Activated CD8-positive, alpha-beta memory T cell treated with anti-CD3 and anti-CD28 coated beads for 1 hour (primary cell): ENCODE measurements at places on chromosomes 2 and 18.

DNA sequence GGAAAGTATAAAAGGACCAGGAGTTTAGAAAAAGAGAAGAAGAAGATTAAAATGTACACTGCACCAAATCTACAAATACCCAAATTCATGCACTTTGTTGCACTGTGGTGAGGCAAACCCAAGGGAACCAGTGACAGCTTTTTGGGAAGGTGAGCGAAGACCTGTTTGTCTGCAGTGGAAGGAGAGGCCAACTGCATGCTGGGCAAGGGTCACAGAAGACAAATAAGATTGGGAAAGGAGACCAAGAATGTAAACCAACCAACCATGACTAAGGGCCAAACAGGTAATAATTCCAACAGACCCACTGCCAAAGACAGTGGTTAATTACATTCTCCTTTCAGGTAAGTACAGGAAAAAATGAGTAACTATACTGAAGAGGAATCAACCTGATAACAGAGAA lies 202.8 kb downstream of the STK39 start:
- no peak for DNase-seq

DNA sequence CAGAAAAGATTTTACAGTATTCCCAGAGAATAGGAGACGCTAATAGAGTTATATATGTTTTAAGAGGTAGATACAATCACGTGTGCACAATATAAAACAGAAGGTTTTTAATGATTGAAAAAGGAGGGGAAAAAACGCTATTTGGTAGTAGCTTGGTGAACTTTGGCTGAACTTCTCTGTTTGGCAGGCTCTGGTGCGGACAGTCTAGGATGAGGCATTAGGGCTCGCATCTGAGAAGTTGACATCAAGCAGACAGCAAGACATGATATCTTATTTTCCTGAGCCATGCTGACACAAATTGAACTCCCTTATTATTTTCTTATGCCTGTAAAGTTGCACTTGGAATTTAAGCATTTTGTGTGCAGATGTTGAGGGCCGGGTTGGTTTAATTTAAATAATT lies 176.6 kb downstream of the EN1 start:
- no peak for DNase-seq

DNA sequence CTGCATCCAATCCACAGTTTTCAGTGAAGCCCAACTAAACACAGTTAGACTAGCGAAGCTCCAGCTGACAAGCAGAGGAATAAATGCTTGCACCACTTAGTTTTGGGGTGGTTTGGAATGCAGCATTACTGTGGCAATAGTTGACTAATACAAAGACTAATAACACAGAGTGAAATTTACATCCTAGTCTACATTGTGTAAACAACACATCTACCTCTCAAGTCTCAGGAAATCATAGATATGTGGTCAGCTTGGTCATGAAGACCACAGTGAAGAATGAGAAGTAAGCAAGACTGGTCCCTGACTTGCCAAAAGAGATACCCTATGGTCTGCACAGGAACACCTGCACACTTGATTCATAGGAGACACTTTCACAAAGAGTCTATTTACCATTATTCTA lies 155.1 kb upstream of the TANK start:
- DNase-seq, result no peak

DNA sequence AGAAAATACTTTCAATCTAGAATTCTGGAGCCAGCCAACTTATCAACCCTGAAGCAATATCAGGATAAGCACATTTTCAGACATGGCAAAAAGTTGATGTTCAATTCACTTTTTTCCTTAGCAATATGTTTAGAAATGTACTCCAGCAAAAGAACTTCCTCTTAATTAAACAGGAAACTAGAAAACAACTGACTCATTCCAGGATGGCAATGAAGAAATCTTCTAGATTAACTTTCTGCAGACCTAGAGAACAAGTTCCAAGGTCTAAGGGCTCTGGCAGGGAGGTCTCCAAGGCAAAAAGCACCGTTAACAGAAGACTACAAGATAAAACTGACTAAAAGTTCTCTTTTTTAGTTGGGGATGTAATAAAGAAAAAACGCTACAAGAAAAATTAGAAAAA lies 69.2 kb upstream of the VWC2L start:
- DNase-seq, result no peak

GRCh38 chr18:11724781-11725180 lies 35.7 kb downstream of the GNAL start:
- DNase-seq, result no peak

DNA sequence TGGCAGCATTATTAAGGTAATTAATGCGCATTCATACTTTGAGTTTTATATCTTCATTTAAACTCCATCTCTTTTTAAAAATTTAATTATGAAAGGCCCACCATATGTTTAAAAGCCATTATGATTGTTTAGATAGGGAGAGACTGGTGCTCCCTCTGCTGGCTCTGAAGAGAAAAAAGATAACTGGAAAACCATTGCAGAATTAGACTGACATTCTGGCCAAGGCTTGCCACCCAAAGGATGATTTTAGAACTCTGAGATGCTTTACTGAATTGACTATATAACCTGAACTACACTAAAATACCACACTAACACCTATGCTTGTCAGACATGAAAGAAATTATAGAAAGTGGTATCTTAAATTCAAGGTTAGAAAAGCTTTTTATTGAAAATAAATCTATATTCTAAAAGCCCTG lies 127.6 kb upstream of the SPOPL start:
- DNase-seq, result no peak

- DNase-seq, result no peak
Measured at GRCh38 chr2:39124746-39125057, 3.9 kb upstream of the SOS1 start.

DNA sequence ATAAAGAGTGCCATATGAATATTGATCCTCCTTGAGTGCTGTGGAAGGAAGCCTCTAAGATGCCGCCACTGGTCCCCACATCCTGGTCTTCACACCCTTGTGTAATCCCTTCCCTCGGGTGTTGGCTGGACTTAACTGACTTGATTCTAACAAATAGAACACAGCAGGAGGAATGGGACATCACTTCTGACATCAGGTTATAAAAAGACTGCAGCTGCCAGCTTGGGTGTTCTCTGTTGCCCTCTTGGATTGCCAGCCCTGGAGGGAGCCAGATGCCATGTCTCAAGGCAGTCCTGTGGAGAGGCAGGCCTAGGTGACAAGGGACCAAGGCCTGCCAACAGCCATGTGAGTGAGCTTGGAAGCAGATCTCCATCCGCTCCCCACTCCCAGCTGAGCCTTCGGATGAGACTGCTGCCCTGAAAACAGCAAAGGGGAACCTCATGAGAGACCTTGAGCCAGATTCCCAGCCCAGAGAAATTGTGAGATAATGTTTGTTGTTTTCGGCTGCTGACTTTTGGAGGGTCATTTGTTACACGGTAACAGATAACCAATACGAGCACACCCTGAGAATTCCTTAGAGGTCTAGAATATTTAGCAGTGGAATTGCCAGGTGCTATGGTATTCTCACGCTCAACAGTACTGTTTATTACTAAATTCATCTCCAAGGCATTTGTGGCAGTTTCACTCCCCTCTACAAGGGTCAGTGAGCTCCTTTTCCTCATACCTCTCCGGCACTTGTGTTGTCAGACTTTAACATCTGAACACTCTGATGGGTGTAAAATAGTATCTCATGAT lies 32.5 kb downstream of the HPCAL1 start:
- DNase-seq, result no peak

DNA sequence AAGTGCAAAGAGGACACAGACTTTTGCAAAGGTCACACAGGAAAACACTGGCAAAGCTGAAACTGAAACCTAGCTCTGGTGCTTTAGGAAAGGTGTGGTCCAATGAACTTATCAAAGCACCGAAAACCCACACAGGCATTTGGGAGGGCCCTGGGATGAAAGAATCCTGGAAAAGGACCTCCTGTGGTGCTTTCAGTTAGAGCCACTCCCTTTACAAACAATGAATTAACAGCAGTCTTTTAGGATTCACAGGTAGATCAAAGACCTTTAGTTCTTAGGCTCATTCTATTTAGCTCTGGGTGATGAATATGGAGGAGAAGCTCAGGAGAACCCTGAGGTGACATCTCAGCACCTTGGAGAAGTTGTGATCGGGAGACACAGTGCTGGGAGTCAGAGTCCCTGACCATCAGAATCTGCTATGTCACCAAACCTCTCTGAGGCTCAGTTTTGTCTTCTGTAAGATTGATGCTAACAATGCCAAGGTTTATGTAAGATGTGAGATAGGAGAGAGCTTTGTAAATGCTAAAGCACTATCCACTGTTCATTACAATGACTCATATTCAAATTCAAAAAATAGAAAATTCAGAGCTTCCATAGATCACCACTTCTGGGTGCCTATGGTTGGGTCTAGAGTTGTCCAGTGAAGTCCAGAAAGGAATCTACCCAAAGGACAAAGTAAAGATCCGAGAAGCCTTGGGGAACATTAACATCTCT lies 39.3 kb downstream of the VSNL1 start:
- no peak for DNase-seq

- DNase-seq, result no peak
Measured at GRCh38 chr2:135202751-135203150, 150.7 kb downstream of the RAB3GAP1 start.

DNA sequence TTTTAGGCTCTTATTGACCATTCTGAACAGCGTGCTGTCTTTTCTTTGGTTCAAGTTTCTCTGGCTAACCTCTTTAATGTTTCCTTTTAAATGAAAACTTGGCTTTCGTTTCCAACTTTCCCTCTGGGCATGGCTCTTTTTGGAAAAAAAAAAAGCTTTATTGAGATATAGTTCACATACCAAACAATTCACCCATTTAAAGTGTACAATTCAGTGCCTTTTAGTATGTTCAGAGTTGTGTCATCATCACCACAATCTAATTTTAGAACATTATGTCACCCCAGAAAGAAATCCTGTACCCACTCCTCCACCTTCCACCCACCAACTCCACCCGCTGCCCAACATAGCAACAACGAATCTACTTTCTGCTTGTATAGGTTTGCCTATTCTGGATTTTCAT lies 322.4 kb downstream of the ADCYAP1 start:
- no peak for DNase-seq

- no peak for DNase-seq
Measured at GRCh38 chr2:130972410-130972809, 120.8 kb downstream of the FAM168B start.

GRCh38 chr2:200042102-200042735 lies 86.8 kb downstream of the MAIP1 start:
- DNase-seq, result no peak

DNA sequence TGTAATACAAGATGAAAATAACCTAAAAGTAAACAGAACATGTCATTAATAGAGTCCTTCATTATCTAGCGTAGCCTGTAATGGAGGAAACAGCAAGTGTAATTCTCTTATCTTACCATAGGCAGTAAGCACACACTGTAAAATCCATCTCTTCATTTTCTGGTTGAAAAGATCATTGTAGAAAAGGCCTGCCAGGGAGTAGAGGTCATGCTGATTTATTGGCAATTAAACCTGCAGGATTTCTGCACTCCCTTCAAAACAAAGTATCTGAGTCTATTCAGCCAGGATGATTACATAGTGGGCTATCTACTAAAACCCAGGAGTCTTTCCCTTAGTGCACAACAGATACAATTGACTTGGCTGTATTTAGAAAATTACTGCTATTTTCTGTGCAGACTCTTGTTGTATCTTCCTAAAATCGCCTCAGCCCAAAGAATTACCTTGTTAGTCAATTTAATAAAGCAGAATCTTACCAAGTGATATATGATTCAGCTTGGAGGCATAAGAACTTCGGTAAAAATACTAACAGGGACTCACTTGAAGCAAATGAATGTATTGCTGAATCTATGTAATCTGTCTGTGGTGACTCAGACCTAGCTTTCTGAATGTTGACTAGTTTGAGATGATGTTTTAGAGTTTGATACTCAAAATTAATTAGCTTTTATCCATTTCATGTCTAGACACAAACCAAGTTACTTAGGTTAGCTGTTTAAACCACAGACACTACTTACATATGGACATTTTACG lies 250.4 kb upstream of the STON1 start:
- DNase-seq, result no peak

DNA sequence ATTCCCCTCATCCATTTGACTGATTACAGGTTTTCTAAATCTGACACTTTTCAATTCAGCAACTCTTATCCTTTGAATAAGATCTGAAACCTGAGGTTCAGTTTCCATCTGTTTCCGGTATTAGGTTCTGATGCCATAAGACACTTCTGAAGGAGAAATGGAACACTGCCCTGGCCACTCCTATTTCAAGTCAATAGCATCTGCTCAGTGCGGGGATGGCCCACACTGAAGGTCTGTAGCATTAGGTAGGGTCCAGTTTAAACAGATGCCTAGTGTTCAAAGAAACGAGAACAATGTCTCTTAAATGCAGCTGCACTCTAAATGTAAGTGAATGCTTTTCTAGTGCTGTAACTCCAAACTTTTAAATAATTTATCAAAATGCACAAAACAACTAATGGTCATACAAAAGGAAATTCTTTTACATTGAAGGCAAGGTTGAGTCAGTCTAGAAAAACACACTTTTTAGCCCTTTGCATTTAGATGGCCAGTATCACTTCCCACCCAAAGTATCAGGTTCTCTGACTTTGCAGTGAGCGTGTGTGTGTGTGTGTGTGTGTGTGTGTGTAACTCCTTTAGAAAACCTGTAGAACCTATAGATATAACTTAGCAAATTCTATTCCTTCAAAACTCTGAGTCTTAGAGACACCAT lies 78.2 kb downstream of the STK39 start:
- no peak for DNase-seq

DNA sequence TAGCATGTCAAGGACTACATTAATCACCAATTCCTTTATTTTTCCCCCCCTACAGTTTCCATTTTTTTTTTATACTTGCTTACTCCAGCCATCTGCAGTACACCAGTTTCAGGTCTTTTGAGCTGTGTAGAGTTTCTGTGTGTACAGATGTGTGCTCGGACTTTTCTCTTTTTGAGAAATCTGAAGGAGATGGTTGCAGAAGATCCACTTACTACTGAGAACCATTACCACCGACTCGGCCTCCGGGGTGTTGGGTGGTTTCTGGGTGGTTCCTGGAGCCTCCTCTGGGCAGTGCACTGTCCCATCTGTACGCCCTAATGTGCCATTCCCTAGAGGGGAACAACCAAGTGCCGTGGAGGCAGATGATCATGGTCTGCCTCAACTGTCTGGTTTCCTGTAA lies 15.4 kb upstream of the LYPD6B start:
- no peak for DNase-seq

- no peak for DNase-seq
Measured at GRCh38 chr18:5155218-5155906, 41.7 kb downstream of the AKAIN1 start.

DNA sequence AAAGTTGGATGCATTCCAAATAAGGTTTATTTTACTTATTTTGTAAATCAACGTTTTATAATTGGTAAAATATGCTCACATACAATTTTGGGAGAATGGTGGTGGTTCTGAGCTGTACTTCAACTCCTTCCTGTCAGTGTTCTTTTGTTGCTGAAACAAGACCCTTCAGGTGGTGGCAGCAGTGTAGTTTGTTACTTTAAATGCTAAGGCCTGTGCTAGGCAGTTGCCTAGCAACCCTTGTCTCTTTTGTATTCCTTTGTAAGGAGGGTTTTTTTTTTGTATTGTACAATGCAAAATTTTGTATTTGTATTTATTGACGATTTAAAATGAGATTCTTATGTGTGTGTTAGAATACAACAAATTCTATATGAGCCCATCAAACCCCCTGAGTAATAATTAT lies 166.0 kb upstream of the FAM98A start:
- no peak for DNase-seq
